T-cell (primary cell): ENCODE measurements at places on chromosomes 1 and 21.

GRCh38 chr1:78005755-78006154 is 1.0 kb downstream of the DNAJB4 start:
- no peak for DNase-seq

GRCh38 chr1:35269201-35269988 is 886 bp downstream of the ZMYM4 start:
- DNase-seq: no peak

DNA sequence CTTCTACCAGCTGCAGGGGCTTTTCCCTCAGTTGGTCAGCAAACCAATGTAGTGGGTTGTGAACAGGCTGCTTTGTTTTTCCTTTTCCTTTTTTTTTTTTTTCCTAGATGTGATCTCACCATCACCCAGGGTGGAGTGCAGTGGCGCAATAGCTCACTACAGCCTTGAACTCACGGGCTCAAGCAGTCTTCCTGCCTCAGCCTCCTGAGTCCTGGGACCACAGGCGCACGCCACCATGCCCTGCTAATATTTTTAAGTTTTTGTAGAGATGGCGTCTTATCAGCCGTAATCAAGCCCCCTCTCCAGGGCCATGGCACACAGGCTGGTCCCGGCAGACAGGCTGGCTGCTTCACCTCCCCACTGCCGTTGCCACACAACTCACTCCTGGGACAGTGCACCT is 3.4 kb upstream of the TRIM11 start:
- DNase-seq: no peak

DNA sequence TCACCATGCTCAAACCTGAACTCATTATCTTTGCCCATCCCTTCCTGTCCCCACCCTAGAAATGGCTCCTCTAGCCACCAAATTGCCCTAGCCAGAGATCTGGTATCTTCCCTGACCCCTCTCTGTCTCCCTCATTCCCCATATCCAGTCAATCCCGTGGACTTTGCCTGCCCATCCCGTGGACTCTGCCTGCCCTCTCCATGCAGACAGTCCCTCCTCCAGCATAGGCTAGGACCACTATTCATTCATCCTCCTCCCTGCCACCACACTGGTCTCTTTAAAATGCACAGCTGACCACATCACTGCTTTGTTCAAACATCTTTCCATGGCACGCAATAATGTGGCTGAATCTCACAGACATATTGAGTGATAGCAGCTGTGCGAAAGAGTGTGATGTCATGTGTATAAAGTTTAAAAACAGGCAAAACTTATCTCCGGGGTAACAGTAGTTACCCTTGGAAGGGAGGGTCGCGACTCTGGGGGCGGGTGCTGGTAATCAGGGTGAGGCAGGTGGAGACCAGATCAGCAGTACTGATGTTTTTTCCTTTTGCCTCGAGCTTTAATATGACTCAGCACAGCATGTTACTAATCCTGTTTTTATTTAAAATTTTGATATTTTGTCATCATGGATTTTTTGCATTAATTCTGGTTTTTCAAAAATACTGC is 4.8 kb upstream of the SLC2A1 start:
- DNase-seq: no peak

GRCh38 chr1:185014941-185015340 is 30.4 kb upstream of the RNF2 start:
- DNase-seq: no peak

DNA sequence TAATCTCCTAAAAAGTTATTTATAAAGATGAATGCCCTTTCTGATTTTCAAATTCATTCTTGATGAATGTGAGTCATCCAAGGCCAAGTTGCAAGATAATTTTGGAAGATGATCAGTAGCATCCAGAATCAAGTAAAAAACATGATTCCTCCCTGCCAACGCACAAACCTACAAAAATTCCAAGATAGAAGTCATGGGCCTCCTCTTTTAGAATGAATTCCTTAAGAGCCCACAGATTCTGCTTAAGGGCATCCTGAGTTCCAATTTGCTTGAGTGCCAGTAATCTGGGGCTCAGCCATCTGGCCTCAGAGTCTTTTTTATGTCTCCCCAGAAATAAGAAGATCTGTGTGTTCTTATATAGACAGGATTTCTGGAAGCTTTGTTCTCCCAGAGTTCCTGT is 23.2 kb upstream of the SPATA6 start:
- no peak for DNase-seq

DNA sequence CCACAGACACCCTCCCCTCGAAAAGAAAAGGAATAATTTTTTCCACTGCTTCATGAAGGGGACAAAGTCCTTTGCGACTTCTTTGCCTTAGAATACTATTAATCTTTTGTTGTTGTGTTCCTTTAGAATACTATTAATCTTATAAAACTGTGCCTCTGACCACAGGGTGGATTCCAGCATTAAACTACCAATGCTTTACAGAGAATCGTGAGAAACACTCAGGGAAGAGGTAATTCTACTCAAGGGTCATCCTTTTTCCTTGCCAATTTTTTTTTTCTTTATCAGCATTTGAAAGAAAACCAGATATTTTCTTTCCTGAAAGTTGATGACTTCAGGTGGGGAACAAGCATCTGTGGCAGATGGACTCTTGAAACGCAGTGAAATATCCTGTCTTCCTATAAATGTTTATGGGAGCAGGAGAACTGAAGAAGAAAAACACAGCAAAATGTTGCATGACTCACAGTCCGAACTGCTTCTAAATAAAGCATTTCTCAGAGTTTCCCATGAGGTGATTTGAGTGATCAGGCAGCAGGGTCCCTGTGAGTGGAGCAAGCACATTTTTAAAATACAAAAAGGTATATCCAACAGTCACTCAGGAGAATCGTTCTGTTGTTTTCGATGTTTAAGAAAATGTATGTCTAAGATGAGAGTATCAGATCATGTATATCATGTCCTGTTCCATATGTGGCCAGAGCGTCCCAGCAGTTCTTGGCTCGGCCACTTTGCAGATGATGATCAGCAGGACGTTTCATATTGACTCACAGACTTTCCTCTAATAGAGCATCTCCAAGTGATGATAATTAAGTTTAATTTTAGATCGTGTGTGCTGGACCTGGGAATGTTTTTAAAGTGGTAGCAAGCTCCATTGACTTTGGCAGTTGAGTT is 154.2 kb upstream of the RUNX1 start:
- no peak for DNase-seq

- no peak for DNase-seq
Observed at GRCh38 chr1:113805639-113806038, 6.6 kb downstream of the RSBN1 start.
